ENCODE measurements at places on chromosomes 5 and 9.

DNA sequence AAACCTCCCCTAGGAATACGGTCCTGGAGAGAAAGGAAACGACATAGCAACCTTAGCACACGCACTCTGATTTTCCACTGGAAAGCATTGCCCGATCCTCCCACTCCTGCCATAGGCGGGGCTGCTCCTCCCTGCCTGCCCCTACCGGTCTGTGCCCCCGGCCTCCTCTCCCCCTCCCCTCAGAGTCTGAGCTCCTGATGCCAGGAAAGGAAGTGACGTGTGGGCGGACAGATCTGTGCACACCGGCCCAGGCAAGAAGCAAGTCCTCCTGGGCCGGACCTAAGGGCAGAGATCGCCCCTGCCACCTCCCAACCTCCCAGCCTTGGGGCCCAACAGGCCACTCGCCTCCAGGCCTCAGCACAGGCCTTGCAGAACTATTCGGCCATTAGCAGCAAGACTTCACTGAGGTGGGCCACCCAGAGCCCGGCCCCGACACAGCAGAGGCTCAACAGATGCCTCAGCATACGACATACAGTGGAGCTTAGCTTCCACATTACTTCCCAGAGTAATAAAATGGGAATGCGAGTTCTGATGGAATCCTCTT is 7.2 kb downstream of the NINJ1 start:
- DNase-seq: peak; percentile 16

DNA sequence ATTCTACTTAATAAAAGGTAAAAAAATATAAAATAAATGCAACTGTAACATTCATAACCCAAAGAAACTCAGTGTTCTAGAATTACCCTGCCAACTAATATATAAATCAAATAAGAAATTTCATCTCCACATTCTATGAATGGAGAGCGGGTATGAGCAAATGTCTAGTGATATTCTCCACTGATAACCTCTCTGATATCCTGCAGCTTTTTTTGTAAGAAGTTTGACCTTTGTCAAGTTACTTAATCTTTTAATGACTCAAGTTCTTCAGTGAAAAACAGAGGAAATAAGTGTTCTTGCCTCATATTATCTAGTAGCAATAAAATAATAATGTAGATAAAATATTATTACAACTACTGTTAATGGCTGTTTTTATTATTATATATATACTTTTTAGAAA is 1275.6 kb upstream of the CDH9 start:
- no peak for DNase-seq

- peak; percentile 34 for DNase-seq
Measured at GRCh38 chr5:1522601-1523479, 920 bp downstream of the LPCAT1 start.

GRCh38 chr5:122322801-122323548 is 10.9 kb downstream of the SNCAIP start:
- DNase-seq: no peak

DNA sequence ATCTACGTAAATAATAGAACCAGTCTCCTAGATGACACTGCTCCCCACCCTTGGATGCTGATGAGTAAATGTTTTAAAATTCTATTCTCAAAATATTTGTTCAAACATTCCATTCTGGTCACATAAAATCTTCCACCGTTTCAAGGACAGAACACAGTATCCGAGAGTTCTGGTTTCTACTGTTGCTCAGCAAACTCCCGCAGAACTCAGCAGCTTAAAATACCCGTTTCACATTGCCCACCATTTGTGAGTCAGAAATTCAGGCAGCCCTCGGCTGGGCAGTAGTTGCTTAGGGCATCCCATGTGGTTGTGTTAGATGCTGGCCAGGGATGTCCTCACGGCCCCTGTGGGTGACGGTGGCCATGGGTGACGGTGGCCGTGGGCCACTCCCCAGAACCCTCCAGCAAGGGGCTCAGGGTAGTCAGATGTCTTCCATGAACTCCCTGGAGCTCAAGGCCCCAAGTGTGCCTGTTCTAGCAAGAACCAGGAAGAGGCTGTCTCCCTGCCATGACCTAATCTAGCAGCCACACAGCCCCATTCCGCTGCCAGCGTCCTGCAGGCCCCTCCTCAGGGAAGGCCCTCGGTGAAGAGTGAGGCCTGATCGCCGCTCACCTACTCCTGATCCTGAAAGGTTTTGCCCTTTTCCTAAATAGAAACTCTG is 17.4 kb downstream of the MGAT1 start:
- no peak for DNase-seq

DNA sequence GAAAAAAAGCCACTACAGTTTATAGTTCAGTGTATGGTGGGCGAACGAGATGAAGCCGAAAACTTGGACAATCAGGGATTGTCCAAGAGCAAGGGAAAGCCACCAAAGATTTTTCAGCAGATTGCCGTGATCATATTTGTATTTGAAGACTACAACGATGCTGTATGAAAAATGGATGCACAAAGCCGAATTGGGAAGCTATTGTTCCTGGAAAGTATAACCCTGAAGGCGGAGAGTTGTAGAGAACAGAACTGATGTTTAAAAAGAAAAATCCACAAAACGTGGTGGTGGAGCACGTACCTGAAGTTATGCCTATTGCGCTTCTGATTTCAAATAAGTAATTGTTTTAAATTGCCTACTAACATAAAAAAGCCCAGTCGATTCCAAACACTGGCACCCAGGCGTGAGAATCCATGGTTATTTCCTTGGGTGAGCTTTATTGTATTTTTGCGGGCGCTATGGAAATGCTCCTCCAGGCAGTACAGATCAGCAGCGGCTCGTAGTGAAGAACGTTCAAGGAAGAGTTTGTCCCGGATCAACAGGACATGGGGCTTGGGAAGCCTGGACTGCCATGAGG is 772 bp upstream of the TARS1 start:
- no peak for DNase-seq

DNA sequence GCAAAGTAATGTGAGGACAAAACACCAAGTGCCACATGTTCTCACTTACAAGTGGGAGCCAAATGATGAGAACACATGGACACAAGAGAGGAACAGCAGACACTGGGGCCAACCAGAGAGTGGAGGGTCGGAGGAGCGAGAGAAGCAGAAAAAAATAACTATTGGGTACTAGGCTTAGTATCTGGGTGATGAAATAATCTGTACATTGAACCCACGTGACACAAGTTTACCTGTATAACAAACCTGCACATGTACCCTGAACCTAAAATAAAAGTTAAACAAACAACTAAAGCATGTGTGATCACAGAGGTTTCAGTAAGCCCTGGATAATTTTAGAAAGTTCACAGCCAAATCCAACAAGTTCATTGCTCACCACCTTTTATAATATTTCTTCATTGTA is 160.1 kb downstream of the TENT4A start:
- no peak for DNase-seq

DNA sequence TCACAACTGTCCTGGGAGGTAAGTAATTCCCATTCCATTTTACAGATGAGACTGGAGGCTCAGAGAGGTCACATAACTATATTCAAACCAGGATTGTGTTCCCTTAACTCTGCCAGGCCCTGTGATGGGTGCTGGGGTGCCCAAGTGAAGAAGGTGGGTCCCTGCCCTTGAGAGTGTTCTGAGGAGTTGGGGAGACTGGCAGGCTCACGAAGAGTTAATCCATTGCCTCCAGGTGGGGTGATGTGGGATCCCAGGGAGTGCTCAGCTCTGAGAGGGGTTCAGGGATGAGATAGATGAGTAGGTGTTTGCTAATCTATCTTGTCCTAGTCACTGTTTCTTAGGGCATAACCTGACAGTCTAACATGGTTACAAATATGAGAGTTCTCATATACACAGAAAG is 36.7 kb downstream of the GSN start:
- DNase-seq: no peak

GRCh38 chr5:23629396-23629795 is 122.0 kb downstream of the PRDM9 start:
- no peak for DNase-seq

DNA sequence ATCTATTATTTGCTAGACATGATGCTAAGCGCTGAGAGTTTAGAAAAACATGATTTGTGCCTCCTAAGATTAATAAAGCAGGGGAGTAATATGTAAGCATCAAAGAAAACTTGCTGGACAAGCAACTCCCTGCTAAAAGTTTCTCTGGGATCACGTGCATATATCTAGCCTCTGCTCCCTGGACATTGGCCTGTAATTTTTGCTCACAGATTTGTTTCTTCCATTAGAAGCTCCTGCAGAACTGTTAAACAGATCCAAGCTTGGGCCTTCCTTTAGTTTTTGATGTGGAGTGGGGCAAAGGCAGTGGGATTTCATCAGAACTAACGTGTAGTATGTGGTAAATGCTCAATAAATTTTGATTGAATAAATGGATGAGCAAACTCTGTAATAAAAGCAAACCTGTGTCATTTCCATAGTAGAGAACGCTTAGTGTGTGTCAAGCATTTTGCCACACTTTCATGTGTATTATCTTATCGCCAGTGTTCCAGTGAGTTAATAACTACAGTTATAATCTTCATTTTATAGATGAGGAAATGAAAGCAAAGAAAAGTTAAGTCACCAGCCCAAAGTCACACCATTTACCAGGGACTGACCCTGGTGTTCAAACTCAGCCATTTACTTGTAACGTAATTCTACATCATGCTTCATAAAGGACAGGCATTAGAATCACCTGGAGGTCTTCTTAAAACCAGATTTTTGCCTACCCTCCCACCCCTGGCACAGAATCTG is 100.3 kb downstream of the PCSK5 start:
- DNase-seq: no peak

GRCh38 chr5:61397937-61398336 is 65.9 kb downstream of the ZSWIM6 start:
- DNase-seq: no peak

- no peak for DNase-seq
Measured at GRCh38 chr5:172845154-172845553, 11.1 kb downstream of the ERGIC1 start.

GRCh38 chr9:72193478-72193881 is 44.2 kb downstream of the GDA start:
- no peak for DNase-seq

DNA sequence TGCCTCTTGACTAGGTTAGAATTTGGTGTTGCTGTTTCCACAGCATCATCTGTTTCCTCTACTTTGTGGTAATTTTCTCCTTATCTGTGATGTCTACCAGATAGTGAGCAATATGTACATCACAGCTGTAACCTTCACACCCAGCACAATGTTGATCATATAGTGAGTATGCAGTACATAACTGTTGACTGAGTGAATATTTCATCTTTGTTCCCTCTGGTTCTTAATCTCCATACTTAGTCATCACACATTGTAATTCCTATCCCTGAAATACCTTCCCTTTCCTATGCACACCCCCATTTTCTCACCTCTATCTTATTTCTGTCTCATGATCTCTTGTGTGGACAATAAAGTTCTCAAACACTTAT is 115.9 kb downstream of the KIF4B start:
- no peak for DNase-seq

GRCh38 chr9:13082796-13083195 is 196.7 kb downstream of the MPDZ start:
- DNase-seq: peak; percentile 74

DNA sequence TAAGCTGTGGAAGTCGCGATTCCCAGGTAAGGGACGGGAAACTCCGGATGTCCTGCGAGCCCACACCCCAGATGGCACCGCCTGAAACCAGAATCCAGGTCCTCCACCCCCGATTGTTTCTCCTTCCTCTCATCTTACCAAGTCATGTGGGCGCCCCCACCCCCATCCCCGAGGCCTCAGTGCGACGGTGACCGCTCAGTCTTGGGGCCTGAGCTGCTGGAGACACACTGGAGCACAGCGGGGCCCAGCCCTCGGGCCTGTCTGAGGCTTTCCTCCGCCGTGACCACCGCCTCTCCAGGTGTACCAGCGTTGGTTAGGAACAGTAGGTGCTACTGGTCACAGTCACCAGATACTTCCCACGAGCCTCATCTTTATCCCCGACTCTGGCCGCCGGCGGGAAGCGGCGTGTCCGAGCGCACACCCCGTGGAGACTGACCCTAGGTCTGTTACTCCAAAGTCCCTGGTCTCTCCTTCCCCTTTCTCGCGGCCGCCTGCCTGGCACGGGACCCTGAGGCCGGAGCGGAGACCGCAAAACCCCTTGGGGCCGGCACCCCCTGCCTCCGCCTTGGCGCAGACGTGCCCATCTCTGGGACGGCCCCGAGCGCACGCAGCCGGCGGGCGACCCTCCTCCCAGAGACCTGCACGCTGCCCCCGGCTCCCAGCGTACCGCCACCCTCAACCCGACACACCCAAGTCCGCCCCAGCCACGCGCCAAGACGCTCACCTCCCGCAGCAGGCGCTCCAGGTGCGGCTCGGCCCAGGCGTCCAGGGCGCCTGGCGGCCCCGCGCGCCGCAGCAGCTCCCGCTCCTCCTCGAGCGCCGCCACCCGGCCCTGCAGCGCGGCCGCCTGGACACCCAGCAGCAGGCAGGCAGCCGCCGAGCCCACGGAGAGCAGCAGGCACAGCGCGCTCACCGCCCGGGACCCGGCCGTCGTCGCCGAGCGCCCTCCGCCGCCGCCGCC is 733 bp downstream of the COL23A1 start:
- no peak for DNase-seq

- DNase-seq: no peak
Measured at GRCh38 chr9:94611638-94612068, 18.0 kb upstream of the FBP2 start.

DNA sequence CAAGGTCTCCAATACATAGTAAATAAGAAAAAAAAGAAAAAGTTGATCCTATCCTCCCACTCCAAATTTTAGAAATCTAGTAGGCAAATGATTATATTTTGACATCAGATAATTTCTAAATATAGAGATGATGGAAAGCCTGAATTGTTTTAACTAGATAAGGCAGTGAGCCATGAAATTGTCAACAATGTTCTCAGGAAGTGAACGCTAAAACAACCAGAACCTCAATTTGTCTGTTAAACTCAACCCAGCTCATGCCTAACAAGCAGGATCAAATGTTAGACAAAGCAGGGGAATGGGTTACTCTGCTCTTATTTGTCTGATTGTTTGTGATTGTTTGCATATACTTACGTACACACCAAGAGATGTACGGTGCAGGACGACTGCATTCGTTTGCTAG is 49.2 kb downstream of the ESM1 start:
- DNase-seq: no peak

Measured in HT-29 (cell line).